ENCODE measurements at places on chromosomes 1 and 21.
A peak's percentile ranks its signal among the peaks of the same experiment; 100 is the strongest.

DNA sequence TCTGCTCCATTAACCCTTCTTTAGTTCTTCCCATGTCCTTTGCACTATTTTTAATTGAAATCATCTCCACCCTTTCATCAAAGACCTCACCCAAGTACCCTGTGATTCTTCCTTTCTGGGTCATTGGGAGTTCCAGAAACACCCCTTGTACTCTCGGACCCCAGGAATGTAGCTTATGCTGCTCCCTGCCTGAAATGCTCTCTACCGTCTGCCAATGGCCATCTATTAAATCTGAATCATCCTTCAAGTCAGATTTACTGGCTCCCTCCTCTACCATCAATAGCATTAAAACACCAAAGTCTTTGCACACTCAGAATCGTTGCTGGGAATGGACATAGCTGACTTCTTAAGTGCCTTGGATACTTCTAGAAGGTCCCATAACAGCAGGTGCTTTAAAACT is 73.2 kb upstream of the GADD45A start:
- no peak for DNase-seq

- DNase-seq = no peak
Observed at GRCh38 chr1:200866521-200866920, 6.3 kb upstream of the GPR25 start.

- DNase-seq = peak; percentile 66
Observed at GRCh38 chr1:86247597-86248279, 91.2 kb upstream of the COL24A1 start.

DNA sequence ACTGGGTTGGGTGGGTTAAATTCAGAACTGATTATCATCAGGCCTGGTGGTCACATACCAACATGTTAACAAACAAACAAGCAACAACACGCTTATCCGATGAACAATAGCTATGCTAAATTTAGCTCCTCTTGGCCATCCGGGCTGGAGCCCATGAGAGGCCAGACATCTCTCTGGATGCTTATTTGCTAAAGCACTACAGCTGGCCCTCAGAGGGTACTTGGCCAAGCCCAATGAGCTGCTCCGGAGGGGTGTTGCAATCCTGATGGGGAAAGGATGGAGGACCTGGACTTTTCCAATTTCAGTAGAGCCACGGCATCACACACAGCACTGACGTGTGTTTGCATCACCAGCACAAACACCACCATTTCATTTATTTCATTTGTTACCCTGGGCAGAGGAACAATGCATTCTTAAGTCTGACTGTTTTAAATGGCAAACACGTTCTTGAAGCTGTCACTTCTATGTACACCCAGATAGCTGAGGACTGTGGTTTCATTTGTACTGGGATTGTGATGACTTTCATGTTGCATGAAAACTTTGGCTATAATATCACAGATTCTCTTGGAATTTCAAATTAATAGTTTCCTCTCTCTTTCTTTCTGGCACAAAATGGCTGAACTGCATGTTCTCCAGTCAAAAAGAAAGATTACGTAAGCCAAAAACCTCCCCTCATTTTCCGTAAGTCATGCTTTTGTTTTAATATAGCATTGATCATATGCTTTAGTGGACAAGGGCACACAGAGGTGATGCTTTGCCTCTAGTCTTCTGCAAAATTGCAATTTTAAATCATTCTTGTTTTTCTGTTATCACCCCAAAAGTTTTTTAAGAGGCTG is 359.8 kb upstream of the KAZN start:
- DNase-seq = no peak

- no peak for DNase-seq
Observed at GRCh38 chr1:96559181-96559580, 162.4 kb upstream of the PTBP2 start.

DNA sequence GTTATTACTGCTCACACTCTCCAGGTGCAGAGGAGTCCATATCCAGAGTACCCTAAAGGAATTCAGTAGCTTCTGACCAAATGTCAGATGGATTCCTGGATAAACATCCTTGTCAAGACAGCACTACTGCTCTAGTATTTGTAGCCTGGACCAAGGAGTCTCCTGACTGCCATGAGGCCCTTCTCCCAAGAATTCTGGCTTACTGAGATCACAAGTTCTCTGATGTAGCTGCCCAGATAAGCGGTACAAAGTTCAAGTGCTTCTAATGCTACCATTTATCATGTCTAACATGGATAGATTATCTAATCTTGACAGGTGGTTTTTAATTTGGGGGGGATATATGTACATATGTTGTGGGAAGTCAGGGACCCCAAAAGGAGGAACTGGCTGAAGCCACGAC is 196.6 kb upstream of the HMCN1 start:
- DNase-seq = no peak

- DNase-seq = no peak
Observed at GRCh38 chr1:234957330-234958065, 171.1 kb downstream of the TOMM20 start.

GRCh38 chr1:8002921-8003320 is 23.2 kb downstream of the ERRFI1 start:
- no peak for DNase-seq

GRCh38 chr1:78005755-78006154 is 1.0 kb downstream of the DNAJB4 start:
- DNase-seq = peak; percentile 57

GRCh38 chr1:160192234-160192633 is 1.9 kb downstream of the CASQ1 start:
- no peak for DNase-seq

- no peak for DNase-seq
Observed at GRCh38 chr1:29460694-29461093, 224.4 kb downstream of the PTPRU start.

DNA sequence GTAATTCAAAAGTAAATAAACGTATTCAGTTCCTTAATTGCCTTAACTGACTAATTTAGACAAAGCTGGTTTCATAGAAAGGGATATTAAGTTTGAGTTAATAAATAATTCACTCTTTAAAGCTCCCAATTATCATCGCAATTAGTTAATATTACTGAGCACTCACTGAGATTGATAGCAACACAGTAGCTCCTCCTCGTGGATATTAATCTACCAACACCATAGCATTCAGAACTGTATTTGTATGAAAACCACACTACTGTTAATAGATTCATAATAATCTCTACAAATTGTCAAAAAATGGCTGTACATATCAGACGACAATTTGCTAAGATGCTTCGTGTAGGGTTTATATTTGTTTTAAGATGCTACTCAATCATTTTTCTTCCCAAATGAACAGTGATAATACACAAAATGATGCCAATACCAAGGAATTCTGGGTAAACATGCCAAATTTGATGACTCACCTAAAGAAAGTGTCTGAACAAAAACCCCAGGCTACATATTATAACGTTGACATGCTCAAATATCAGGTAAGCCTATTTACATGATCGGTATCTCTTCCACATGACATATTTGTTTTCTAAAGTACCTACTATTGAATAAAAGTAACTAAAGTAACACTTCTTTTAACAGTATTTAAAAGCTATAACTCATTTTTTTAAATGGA is 18.8 kb upstream of the DYNLT5 start:
- no peak for DNase-seq

DNA sequence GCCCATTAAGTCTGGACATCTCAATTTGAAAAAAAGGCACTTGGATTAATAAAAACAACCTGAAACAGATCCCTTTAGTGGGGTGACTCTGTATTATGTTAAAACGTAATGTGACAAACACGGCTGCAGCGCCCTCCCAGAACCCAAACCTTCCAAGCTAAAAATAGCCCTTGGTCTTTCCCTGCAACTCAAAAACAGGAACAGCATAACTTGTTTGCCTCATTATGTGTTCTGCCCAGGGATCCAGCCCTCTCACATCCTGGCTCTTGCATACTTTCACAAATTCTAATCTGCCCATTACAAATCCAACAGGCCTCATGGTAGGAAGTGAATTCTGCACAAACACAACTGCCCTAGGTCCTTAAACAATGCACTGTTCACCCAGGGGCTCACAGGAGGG is 94.7 kb upstream of the GADD45A start:
- no peak for DNase-seq

DNA sequence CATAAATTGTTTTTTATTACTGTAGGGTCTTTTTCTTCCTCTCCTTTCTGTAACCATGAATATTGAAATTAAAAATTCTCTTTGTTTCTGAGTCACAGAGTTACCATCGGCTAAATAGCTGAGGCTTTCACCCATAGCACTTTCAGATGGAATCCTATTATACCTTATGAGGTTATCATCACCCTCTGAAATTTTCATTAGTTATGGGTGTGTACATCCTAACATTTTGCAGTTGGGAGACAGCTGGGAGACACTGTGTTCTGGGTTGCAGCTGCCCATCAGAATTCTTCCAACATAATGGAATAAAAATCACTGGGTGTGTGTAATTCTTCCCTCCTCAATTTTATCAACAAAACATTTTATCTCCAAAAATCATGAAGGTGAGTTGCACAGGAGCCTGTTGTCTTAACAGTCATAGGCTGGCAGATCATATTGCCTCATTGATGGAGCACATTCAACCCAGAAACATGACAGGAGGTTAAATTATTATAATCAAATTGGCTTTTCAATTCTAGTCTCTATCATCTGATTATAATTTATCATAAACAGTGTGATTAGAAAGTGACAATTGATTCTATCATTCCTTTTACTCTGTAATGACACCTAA is 17.4 kb downstream of the CYYR1 start:
- no peak for DNase-seq

GRCh38 chr1:59058665-59059439 is 238.0 kb upstream of the FGGY start:
- no peak for DNase-seq

GRCh38 chr1:225595974-225596551 is 56.9 kb downstream of the ENAH start:
- DNase-seq = no peak

DNA sequence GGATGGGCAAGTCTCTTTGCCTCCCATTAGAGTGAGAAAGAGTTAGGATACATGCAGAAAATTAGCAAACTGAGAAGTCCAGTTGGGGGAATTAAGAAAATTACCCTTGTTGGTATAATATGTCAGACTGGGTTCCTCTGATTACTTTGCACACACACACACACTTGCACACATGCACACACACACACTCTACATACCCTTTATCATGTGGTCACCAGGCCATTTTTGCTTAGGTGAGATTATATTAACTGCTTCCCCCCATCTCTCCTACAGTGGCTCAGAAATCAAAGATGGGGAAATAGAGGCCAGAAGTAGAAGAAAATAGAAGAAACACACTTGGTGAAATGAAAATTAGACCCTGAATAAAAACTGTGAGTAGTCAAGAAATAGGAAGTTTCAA is 917 bp upstream of the LIX1L start:
- no peak for DNase-seq

DNA sequence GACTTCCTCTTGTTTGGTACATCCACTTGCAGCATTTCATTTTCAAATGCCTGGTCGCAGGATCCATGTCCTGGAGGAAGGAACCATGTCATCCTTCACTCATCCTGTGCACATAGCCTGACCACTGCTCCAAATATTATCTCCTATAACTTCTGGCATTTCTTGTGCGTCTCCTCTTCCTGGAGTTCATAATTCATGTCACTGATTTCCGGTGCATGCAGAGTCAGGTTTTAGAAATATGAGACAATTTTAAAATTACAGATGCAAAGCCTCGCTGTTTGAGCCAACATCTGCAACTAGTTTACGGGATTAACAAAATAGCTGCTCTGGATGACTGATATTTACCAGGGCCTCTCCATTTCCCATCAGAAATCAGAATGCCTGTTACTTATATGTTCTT is 268.1 kb downstream of the DNM3 start:
- peak; percentile 32 for DNase-seq

DNA sequence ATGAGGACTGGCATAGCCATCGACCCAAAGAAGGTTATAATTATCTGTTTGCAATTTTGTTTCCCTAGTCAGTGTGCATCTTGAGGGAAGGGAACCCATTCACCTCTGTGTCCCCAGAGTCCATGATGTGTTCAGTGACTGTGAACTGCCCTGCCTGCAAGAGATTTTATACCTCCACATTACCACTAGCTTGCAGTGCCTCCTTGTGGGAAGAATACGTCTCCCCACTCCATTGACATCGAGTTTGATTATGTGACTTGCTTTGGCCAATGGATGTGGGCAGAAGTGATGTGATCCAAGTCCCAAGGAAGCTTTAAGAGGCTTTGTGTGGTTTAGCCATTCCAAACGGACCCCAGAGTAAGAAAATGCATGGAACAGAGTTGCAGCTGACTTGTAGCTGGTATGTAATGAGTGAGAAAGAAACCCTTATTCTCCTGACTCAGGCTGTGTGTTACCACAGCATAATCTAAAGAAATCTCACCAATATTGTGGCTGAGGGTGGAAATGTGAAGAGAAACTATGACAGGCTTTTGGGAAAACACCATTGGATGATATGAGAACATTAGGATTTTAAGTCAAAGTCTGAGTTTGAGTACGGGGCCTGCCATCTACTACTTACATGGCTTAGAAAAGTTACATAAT is 47.8 kb upstream of the NRDC start:
- DNase-seq = no peak

DNA sequence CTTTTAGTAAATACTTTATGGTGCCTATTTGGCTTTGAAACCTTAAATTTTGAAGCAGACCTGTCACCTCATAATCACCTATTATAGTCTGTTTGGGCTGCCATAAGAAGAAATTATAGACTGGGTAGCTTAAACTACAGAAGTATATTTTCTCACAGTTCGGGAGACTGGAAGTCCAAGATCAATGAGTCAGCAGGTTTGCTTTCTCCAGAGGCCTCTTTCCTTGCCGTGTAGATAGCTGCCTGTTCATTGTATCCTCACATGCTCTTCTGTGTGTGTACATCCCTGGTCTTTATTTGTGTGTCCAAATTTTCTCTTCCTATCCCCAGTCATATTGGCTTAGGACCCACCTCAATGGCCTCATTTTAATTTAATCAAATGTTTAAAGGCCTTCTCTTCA is 518.2 kb downstream of the ADGRL2 start:
- DNase-seq = no peak

GRCh38 chr1:31645274-31645568 is 545 bp upstream of the PEF1 start:
- no peak for DNase-seq

- DNase-seq = no peak
Observed at GRCh38 chr1:52532731-52533327, 20.1 kb downstream of the TUT4 start.

DNA sequence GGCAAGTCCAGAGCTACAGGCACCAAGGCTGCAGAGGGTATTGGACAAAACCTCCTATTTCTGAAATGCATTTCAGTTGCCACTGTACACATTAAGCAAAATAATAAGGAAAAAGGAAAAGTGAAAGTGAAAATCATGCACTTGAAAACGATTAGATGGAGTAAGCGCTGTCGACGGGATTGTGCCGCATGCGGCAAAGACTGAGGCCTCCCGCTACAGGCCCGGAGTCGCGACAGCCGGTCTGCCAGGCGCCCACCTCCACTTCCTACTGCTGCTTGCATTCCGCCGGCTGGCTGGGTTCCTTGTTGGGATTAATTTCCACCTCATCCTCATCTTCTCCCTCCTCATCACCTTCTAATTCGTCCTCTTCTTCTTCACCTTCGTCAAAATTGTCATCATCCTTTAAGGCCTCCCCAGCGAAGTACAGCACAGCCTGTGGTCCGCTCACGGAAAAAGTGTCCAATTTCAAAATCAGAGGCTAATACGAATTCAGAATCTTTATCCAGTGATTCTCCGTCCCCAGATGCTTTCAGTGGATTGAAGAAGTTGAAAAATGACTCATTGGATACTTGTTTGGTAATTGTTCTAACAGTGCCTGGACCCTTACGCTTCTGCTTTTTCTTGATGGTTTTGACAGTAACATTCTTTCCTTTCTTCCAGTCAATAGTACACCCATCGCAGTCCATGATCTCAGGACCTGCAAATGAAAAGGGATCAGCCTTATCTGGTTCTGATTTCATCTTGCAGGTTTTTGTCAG is 38.0 kb downstream of the CD58 start:
- DNase-seq = no peak

GRCh38 chr1:145912128-145912641 is 2.3 kb upstream of the ITGA10 start:
- no peak for DNase-seq

- DNase-seq = no peak
Observed at GRCh38 chr1:156070548-156070947, 9.6 kb downstream of the RAB25 start.
